ENCODE measurements at places on chromosomes 16 and 17.

GRCh38 chr17:17082878-17083277 is 40.6 kb downstream of the MPRIP start:
- no peak for DNase-seq

- DNase-seq: no peak
These were observed 107.9 kb downstream of the WSCD1 start for GRCh38 chr17:6177941-6178694.

DNA sequence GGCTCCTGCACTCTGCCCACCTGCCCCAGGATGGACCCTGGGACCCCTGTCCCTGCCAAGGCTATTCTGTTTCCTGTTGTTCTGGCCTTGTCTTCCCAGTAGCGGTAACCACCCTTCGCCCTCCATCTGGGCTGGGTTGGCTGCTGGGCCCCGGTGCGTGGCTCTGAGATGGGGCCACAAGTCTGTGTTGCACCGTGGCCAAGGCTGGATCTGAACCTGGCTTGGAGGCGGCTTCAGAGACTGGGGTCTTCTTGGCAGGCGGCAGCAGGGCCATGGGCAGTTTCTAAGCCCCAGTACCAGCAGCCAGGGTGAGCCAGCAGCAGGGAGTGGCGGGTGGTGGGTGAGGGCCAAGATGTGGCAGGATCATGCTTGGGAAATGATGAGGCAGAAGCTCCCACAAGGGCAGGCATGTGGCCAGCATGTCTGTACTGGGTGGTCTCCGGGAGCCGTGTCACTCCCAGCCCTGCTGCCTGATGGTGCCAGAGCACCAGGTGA is 12.6 kb downstream of the MAP2K3 start:
- DNase-seq: no peak

DNA sequence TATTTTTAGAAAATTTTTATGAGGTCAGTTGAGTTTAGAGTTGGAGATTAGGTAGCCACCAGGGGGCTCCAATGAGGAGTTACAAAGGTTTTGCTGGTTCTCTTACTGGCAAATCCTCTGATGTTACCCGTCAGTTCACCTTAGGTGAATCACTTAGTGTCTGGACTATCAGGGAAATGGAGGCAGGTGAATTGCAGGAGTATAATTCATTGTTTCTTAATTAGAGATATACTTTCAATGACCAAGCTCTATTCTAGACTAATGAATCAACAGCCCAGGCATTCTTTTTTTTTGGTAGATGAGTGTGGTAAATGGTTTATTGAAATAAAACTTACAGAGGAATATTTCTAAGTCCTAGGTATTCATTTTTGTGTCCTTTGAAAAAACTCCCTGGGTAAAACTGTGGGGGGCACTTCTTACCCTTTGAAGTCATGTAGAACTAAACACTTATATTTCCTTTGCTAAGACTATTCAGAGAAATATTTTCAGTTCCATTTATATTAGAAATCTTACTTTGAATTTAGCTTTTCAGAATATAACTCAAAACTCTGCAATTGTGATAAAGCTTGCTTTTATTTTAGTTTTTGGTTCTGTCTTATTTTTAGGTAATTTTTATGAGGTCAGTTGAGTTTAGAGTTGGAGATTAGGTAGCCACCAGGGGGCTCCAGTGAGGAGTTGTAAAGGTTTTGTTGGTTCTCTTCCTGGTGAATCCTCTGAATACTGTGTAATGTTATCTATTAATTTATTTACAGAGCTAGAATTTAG is 17.7 kb downstream of the PSMD11 start:
- DNase-seq: peak; percentile 38

- DNase-seq: peak; percentile 90
These were observed 51.7 kb downstream of the NXN start for GRCh38 chr17:927611-928461.

DNA sequence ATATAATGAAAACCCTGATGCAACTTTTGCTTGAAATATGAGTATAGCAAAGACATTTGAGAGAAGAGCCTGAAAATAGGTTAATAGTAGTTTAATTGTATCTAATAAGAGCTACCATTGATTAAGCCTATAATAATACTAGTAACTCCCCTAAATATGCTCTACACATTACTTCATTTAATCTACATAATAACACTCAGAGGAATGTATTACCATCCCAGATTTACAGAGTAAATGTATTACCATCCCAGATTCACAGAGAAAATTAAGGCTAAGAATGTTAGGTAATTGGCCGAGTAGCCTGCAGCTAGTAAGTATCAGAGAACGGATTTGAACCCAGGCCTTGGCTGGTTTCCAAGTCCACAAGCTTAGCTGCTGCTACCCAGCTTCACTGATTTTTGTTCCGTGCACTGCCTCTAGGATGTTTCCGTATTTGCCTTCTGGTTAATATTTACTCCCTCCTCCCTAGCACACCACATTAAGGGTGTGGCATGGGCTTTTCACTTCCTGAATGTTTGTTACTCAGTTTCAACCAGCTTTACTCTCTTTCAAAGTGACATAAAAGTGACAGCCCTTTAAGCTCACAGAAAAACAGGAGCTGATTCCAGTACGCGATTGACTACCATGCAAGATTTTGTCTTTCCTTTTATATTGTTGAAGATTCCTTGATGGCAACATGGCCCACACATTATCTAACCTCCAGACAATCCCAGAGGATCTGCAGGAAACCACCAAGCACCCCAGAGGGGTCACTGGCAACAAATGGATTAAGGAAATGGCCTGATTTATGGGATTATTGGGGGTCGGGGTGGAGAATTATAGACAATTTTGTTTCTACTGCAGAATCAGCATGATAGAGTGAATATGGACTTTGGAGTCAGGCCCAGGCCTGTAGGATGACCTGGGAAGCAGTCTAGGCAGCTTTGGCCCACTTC is 26.7 kb upstream of the TOX3 start:
- DNase-seq: no peak
